Omental fat pad (tissue), 4 donors: ENCODE measurements at places on chromosomes 1 and 21. TPM values are rescaled to one million over a fixed set of nuclear protein-coding genes. Genes with fewer than 3 reads are reported as not detected.

The TMIGD3 gene
- 5.7 TPM for total RNA-seq

The WRAP73 gene
- total RNA-seq: 31.2 TPM

The NIBAN1 gene
- total RNA-seq: 10.7 TPM

The CNIH4 gene
- total RNA-seq: 32.2 TPM

- no peak for DNase-seq
Measured at GRCh38 chr1:53307037-53307436, 20.8 kb downstream of the LRP8 start.

- no peak for DNase-seq
Measured at GRCh38 chr1:212271823-212272485, 13.3 kb upstream of the PPP2R5A start.
